ENCODE measurements at places on chromosomes 13 and 19.

GRCh38 chr19:14015524-14016035 lies 9.5 kb upstream of the RFX1 start:
- H3K4me1 ChIP-seq: peaks cover 42% of the 10 kb centered on the region
- H3K36me3 ChIP-seq: no peaks in the 10 kb centered on the region
- H3K27ac ChIP-seq: peak overlapping the region; percentile 79
- H3K27me3 ChIP-seq: no peaks in the 10 kb centered on the region
- peak overlapping the region; percentile 46 for H3K4me3 ChIP-seq

DNA sequence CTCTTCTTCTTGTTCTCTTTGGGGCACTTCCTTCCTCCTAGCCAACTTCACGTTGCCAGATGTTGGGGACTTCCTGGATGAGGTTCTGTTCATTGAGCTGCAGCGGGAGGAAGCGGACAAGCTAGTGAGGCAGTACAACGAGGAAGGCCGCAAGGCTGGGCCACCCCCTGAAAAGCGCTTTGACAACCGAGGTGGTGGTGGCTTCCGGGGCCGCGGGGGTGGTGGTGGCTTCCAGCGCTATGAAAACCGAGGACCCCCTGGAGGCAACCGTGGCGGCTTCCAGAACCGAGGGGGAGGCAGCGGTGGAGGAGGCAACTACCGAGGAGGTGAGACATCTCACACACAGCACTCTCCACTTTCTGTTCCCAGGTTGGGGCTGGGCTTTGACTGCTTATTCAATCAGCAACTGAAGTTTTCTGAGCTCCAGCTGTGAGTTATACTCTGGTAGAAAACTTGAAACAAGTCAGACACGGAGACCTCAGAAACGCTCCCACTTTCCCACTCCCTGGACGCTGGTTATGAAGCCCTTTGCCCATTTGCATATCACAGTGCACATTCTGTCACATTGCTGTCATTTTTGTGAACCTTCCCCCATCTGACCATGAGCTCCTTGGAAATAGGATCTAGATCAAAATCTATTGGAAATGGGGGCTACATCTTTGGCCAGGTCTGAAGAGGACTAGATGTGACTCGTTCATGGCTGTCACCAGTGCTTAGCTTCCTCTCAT lies 7.2 kb upstream of the CCDC97 start:
- H3K36me3 ChIP-seq: peaks cover 92% of the 10 kb centered on the region
- H3K4me3 ChIP-seq: peak overlapping the region; percentile 68
- DNase-seq: peak; percentile 56
- H3K27ac ChIP-seq: peak overlapping the region; percentile 87

- H3K27me3 ChIP-seq: no peaks in the 10 kb centered on the region
- DNase-seq: peak; percentile 22
- H3K4me1 ChIP-seq: peaks cover 44% of the 10 kb centered on the region
- H3K4me3 ChIP-seq: peak overlapping the region; percentile 97
- H3K27ac ChIP-seq: peak overlapping the region; percentile 98
These were observed 16.9 kb upstream of the AP1M2 start for GRCh38 chr19:10603873-10604459.

DNA sequence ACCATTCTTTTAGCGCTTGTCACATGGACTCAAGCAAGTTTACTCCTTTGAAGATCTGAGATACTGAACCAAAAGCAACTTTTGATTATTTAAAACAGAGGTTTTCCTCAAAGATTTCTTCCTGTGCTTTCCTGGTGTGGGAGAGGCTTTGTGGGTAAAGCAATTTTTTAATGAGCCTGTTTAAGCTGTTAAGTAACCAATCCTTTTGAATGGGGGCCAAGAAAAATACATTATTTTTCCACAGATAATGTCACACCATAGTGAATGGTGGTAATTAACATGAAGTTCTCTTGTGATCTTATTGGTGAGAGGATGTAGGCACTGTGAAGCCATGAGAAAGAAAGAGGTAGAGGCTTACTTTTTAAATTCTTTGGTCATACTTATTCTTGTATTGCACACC lies 55.8 kb upstream of the OBI1 start:
- DNase-seq: no peak
- peaks cover 7% of the 10 kb centered on the region for H3K27me3 ChIP-seq
- H3K27ac ChIP-seq: no peak overlapping the region

- H3K4me1 ChIP-seq: no peaks in the 10 kb centered on the region
- no peaks in the 10 kb centered on the region for H3K36me3 ChIP-seq
These were observed 119.3 kb downstream of the COL4A1 start for GRCh38 chr13:110187641-110188161.

DNA sequence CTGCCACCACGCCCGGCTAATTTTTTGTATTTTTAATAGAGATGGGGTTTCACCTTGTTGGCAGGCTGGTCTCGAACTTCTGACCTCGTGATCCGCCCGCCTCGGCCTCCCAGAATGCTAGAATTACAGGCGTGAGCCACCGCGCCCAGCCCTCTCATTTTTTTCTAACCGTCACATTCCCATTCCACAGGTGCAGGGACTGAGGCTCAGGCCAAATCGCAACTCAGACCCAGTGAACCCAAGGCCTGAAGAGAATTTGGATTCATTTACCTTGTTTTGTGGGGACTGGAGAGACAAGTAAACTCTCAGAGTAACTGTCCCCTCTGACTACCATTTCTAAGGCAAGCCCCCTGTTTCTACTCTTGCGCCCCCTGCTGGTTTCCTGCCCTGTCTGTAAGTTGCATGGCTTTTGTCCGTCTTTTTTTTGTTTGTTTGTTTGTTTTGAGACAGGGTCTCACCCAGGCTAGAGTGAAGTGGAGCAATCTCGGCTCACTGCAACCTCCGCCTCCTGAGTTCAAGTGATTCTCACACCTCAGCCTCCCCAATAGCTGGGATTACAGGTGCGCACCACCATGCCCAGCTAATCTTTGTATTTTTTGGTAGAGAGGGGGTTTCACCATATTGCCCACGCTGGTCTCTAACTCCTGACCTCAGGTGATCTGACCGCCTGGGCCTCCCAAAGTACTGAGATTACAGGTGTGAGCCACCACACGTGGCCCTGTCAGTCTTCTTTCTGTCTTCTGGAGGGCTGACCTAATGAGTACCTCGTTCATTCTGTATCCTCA lies 2.3 kb upstream of the STRN4 start:
- peaks cover 29% of the 10 kb centered on the region for H3K36me3 ChIP-seq
- DNase-seq: peak; percentile 57
- H3K4me3 ChIP-seq: peak overlapping the region; percentile 62
- H3K4me1 ChIP-seq: peaks cover 48% of the 10 kb centered on the region
- H3K27me3 ChIP-seq: no peaks in the 10 kb centered on the region
- no peak overlapping the region for H3K27ac ChIP-seq

- no peaks in the 10 kb centered on the region for H3K27me3 ChIP-seq
- H3K4me1 ChIP-seq: no peaks in the 10 kb centered on the region
- no peak overlapping the region for H3K27ac ChIP-seq
These were observed 7.2 kb downstream of the FAM216B start for GRCh38 chr13:42788601-42789000.

- peaks cover 34% of the 10 kb centered on the region for H3K27me3 ChIP-seq
- H3K4me3 ChIP-seq: no peak overlapping the region
- no peak for DNase-seq
- no peak overlapping the region for H3K27ac ChIP-seq
- no peaks in the 10 kb centered on the region for H3K36me3 ChIP-seq
These were observed 3.5 kb downstream of the SELENOV start for GRCh38 chr19:39518458-39518857.

GRCh38 chr19:8673276-8673891 lies 25.2 kb downstream of the ACTL9 start:
- H3K27ac ChIP-seq: no peak overlapping the region
- H3K27me3 ChIP-seq: no peaks in the 10 kb centered on the region
- H3K4me1 ChIP-seq: peaks cover 23% of the 10 kb centered on the region
- H3K36me3 ChIP-seq: no peaks in the 10 kb centered on the region
- no peak overlapping the region for H3K4me3 ChIP-seq

- H3K27me3 ChIP-seq: no peaks in the 10 kb centered on the region
- no peak overlapping the region for H3K27ac ChIP-seq
- H3K36me3 ChIP-seq: peaks cover 29% of the 10 kb centered on the region
- H3K4me3 ChIP-seq: no peak overlapping the region
- DNase-seq: no peak
These were observed 77.1 kb downstream of the DNAJC3 start for GRCh38 chr13:95754069-95754468.

- H3K27me3 ChIP-seq: no peaks in the 10 kb centered on the region
- H3K36me3 ChIP-seq: peaks cover 42% of the 10 kb centered on the region
- no peak for DNase-seq
- H3K4me3 ChIP-seq: no peak overlapping the region
- peaks cover 6% of the 10 kb centered on the region for H3K4me1 ChIP-seq
- H3K27ac ChIP-seq: no peak overlapping the region
These were observed 28.0 kb upstream of the ISYNA1 start for GRCh38 chr19:18465964-18466339.

DNA sequence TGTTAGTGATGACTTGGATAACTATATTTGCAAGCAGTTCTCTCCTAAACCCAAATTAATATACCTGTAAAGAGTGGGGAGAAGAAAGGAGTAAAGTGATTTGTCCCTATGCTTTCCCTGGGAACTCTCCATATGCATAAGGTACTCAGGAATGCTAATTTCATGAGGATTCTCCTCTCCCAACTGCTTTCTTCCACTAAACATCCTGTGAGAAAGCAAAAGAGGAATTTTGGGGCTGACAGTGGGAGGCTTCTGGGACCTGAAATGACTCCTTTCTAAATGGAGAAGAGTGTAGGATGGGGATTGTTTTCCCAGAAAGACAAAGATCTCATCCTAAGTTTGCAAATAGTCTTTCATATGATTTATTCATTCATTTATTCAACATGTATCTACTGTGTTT lies 250.5 kb downstream of the TDRD3 start:
- H3K27ac ChIP-seq: no peak overlapping the region
- no peaks in the 10 kb centered on the region for H3K4me1 ChIP-seq
- no peak overlapping the region for H3K4me3 ChIP-seq

- H3K4me1 ChIP-seq: no peaks in the 10 kb centered on the region
- peaks cover 75% of the 10 kb centered on the region for H3K36me3 ChIP-seq
- H3K27ac ChIP-seq: no peak overlapping the region
- no peaks in the 10 kb centered on the region for H3K27me3 ChIP-seq
- DNase-seq: peak; percentile 71
These were observed 6.5 kb upstream of the TIMM50 start for GRCh38 chr19:39474139-39474620.

DNA sequence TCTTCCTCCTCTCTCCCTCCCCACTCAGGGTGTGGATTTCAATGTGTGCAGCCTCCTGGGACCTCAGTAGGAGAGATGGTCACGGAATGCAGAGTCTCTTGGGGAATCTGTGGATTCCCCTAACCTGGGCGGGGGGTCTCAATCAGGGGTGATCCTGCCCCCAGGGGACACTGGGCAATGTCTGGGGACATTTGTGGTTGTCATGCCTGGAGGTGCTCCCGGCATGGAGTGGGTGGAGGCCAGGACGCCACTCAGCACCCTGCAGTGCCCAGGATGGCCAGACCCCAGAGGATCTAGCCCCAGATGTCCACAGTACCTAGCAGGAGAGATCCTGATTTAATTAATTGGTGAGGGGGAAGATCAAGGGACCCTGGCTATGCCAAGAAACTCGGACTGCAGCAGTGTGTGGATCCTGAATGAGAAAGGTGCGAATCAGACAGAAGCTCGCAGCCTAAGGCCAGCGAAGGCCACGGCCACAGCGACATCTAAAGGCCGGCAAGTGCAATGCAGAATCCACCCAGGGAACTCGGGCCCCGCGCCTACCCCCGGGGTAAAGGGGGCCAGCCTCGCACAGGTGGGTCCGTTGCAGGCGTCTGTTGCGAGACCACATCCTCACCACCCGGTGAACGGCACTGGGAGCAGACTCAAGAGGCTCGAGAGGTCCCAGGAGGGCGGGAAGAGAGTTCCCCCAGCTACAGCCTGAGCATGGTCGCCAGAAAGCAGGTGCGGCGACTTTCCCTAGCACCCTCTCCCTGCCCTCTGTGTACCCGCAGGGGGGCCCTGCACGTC lies 88.8 kb downstream of the GNG7 start:
- peak overlapping the region; percentile 49 for H3K4me3 ChIP-seq
- H3K36me3 ChIP-seq: peaks cover 2% of the 10 kb centered on the region
- peak; percentile 61 for DNase-seq
- no peaks in the 10 kb centered on the region for H3K27me3 ChIP-seq
- peaks cover 91% of the 10 kb centered on the region for H3K4me1 ChIP-seq

DNA sequence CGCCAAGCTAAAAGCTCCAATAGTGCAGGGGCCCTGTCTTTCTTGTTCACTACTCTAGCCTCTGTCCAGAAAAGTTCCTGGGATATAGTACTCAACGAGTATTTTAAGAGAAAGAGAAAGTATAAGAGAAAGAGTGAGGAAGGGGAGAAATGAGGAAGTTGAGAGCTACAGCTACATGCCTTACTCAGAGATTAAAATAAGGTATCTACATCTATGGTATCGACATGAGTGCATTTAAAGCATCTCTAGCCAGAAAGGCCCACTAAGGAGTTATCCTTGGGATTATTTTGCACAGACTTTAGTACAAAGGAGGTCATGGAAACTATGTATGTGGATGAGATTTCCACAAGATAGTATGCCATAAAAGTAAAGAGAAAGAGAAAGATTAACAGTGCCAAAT lies 28.5 kb downstream of the MYCBP2 start:
- peak overlapping the region; percentile 67 for H3K27ac ChIP-seq
- no peaks in the 10 kb centered on the region for H3K27me3 ChIP-seq
- H3K4me3 ChIP-seq: peak overlapping the region; percentile 77
- no peak for DNase-seq
- H3K36me3 ChIP-seq: peaks cover 25% of the 10 kb centered on the region
- peaks cover 66% of the 10 kb centered on the region for H3K4me1 ChIP-seq

GRCh38 chr19:49570997-49571676 lies 9.2 kb downstream of the NOSIP start:
- DNase-seq: no peak
- no peak overlapping the region for H3K27ac ChIP-seq
- peaks cover 29% of the 10 kb centered on the region for H3K36me3 ChIP-seq
- H3K27me3 ChIP-seq: no peaks in the 10 kb centered on the region

DNA sequence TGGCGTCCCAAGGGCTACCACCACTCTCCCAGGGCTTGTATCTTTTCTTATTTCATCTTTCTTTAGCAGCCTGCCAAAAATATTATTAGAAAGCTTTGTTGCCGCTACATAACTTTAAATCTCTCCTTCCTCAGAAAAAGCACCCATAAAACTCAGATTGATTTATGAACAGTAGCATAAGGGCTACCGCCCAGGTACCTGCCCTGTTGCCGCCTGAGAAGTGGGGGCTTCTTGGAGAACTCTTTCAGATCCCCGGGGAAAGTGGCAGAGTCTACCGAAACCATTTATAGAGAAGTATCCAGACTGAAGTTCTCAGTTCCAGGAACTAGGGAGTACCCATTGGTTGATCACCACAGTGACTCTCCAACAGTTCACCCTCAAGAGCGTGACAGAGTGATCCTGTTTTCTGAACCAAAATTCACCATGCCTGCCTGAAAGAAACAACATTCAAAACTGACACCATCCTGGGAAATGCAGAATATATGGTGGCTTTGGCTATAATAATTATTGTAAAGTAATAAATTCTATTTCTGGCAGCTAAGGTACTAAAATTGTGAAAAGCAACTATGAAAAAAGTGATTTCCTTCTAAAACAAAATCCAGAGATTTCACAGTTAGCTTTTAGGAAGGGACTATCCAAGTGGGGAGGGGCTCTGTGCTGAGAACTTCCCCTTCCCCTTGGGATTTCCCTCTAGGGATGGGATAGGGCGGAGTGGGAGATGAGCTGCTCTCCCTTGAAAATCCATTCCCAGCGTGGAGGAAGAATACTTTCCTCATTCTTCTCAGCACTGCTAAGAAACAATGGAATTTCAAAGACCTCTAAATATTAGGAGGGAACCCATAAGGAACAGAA lies 877 bp upstream of the N4BP2L1 start:
- peaks cover 28% of the 10 kb centered on the region for H3K36me3 ChIP-seq
- H3K4me3 ChIP-seq: peak overlapping the region; percentile 95
- no peak for DNase-seq
- H3K27ac ChIP-seq: peak overlapping the region; percentile 99
- peaks cover 44% of the 10 kb centered on the region for H3K4me1 ChIP-seq

- no peak overlapping the region for H3K4me3 ChIP-seq
- no peak for DNase-seq
- no peak overlapping the region for H3K27ac ChIP-seq
- no peaks in the 10 kb centered on the region for H3K36me3 ChIP-seq
These were observed 287.6 kb upstream of the SGCG start for GRCh38 chr13:22893204-22893603.

Data from activated B cell treated with CpG ODN at 0.5 μM for 24 hours (primary cell).